ENCODE measurements at places on chromosomes 2 and 18.

GRCh38 chr2:127656569-127657231, 10.7 kb downstream of the GPR17 start:
- peaks cover 4% of the 10 kb centered on the region for H3K27me3 ChIP-seq
- H3K4me1 ChIP-seq: no peaks in the 10 kb centered on the region
- no peak for DNase-seq

- no peaks in the 10 kb centered on the region for H3K27me3 ChIP-seq
- DNase-seq: no peak
Measured at GRCh38 chr2:225318440-225318839, 81.1 kb upstream of the NYAP2 start.

DNA sequence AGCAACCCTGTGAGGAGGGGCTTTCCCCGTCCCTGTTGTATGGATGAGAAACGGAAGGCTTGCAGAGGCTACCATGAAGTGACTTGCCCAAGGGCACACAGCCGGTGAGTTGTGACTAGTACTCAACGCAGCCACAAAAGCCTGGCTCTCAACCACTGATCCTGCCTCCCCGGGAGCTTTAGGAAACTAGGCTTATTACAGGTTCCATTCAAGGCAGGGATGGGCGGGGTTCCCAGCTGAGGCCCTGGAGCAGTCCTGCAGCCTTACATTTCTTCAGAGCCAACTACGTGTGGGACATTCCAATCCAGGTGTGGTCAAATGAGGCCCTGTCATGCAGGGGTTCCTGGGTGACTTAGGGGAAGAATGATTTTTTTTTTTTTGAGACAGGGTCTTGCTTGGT, 59.6 kb downstream of the MEX3C start:
- no peaks in the 10 kb centered on the region for H3K27me3 ChIP-seq
- DNase-seq: no peak
- no peaks in the 10 kb centered on the region for H3K4me1 ChIP-seq
- no peaks in the 10 kb centered on the region for H3K36me3 ChIP-seq

DNA sequence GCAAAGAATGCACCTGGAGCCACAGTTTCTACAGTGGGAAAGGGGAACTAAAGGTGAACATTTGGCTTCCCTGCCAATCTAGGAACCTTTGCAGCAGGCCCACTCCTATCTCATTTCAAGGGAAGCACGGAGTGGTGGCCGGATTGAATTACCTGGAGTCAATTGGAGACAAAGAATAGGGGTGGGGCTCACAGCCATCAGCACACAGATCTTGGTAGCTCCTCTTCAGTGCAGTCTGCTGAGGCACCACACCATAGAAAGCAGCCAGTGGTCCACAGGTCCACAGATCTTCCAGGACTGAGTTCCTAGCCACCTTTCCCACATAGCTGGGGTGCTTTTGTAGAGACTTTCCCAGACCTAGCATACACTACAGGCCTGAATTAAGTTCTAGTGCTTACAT, 43.5 kb upstream of the NXPH2 start:
- no peak for DNase-seq
- H3K27me3 ChIP-seq: no peaks in the 10 kb centered on the region
- no peaks in the 10 kb centered on the region for H3K36me3 ChIP-seq
- no peak overlapping the region for H3K4me3 ChIP-seq

- no peaks in the 10 kb centered on the region for H3K27me3 ChIP-seq
- no peak overlapping the region for H3K27ac ChIP-seq
- H3K4me3 ChIP-seq: no peak overlapping the region
- H3K36me3 ChIP-seq: no peaks in the 10 kb centered on the region
Measured at GRCh38 chr2:174153757-174154680, 94.3 kb downstream of the OLA1 start.

DNA sequence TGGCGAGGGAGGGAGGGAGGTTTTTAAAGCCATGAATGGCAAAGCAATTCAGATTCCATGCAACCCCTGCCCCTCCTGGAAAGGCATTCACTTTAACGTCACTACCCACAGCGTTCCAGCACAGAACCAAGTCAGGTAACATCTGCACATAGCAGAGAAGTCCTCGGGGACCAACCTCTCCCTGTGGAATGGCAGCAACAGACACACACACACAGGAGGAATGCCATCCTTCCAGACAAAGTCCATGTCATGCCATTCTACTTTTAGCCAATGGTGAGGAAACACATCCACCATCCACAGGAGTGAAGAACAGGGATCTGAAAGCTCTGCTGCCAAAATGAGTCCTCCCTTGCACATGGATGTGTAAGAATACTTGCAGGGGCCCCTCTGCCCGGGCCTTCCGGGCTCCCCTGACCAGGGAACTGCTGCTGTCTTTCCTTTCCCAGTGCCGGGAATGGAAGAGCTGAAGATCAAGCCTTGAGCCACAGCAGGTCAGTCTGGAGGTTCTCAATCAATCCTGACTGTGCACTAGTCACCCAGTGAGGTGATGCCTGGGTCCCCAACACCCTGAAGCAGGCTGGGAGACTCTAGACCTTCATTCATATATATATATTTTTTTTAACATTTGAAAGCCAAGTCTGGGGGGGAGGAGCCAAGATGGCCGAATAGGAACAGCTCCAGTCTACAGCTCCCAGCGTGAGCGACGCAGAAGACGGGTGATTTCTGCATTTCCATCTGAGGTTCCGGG, 63.7 kb downstream of the UXS1 start:
- DNase-seq: no peak
- no peaks in the 10 kb centered on the region for H3K27me3 ChIP-seq
- peaks cover 13% of the 10 kb centered on the region for H3K36me3 ChIP-seq
- H3K4me1 ChIP-seq: peaks cover 4% of the 10 kb centered on the region

- no peak for DNase-seq
- H3K36me3 ChIP-seq: no peaks in the 10 kb centered on the region
- H3K4me1 ChIP-seq: peaks cover 26% of the 10 kb centered on the region
- peak overlapping the region; percentile 33 for H3K27ac ChIP-seq
- peak overlapping the region; percentile 60 for H3K4me3 ChIP-seq
Measured at GRCh38 chr2:42569116-42569711, 782 bp downstream of the MTA3 start.

GRCh38 chr2:219645631-219646527, 18.4 kb downstream of the SLC4A3 start:
- no peaks in the 10 kb centered on the region for H3K36me3 ChIP-seq
- DNase-seq: no peak
- no peak overlapping the region for H3K4me3 ChIP-seq
- H3K27ac ChIP-seq: no peak overlapping the region
- peaks cover 5% of the 10 kb centered on the region for H3K27me3 ChIP-seq
